Glomerular endothelial cell (primary cell): ENCODE measurements at places on chromosomes 3 and 15. TPM values are rescaled to one million over a fixed set of nuclear protein-coding genes. Genes with fewer than 3 reads are reported as not detected.

FBXL22 gene
- 0.10 and 0.12 TPM in 2 replicates for total RNA-seq

FOXP1 gene
- total RNA-seq, result 32.6 and 54.8 TPM in 2 replicates

ATP13A5 gene
- not detected in 2 replicates for total RNA-seq

AADACL2 gene
- not detected in 2 replicates for total RNA-seq

HTR3E gene
- total RNA-seq, result not detected in 2 replicates

TMEM212 gene
- total RNA-seq, result not detected in 2 replicates
